ENCODE measurements at places on chromosomes 5 and 9.

GRCh38 chr5:144318460-144318859, 147.8 kb downstream of the KCTD16 start:
- DNase-seq = no peak

- DNase-seq = no peak
Measured at GRCh38 chr5:79023348-79023747, 38.2 kb upstream of the ARSB start.

DNA sequence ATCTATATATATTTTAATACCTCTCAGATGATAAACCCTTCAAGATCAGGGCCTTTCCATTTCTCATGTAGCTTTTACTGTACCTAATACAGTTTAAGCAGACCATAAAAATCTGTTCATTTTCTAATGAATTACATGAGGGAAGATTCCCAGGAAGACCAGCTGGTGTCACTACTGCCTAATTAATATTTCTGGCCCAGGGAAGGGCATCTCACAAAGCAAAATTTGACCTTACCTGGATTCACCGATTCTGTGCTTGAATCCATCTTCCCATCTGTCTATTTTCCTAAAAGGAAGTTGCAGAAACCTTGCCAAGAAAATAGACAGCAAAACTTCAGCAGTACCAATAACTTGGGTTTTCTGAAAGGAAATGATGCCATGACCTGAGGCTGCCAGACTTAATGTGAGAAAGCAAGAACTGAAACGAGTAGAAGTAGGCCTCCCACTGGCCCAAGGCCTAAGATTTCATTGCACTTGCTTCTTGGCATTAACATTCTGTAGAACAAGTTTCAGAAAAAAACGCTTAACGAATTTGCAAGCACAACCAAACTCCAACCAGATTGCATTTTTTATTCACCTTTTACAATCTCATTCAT, 83.0 kb upstream of the GLIS3 start:
- no peak for DNase-seq

- no peak for DNase-seq
Measured at GRCh38 chr5:135264451-135265440, 134.3 kb downstream of the MACROH2A1 start.

- DNase-seq = no peak
Measured at GRCh38 chr9:123792501-123792900, 137.4 kb downstream of the DENND1A start.

Data from naive thymus-derived CD8-positive, alpha-beta T cell (primary cell).